ENCODE measurements at places on chromosomes 16 and 17. TPM values are rescaled to one million over a fixed set of nuclear protein-coding genes. Genes with fewer than 3 reads are reported as not detected.
A peak's percentile ranks its signal among the peaks of the same experiment; 100 is the strongest.

PSME3 gene
- 69.8 TPM for total RNA-seq

GRCh38 chr17:79114458-79115301 lies 40.1 kb downstream of the ENGASE start:
- no peaks in the 10 kb centered on the region for H3K36me3 ChIP-seq
- H3K4me3 ChIP-seq: no peak overlapping the region
- H3K27me3 ChIP-seq: no peaks in the 10 kb centered on the region
- no peaks in the 10 kb centered on the region for H3K4me1 ChIP-seq
- no peak for DNase-seq
- no peak overlapping the region for H3K27ac ChIP-seq

- H3K36me3 ChIP-seq: no peaks in the 10 kb centered on the region
- no peak for DNase-seq
- no peaks in the 10 kb centered on the region for H3K27me3 ChIP-seq
- H3K27ac ChIP-seq: no peak overlapping the region
- H3K4me3 ChIP-seq: no peak overlapping the region
- H3K4me1 ChIP-seq: no peaks in the 10 kb centered on the region
Observed at GRCh38 chr17:69030169-69030568, 30.6 kb downstream of the ABCA9 start.

DNA sequence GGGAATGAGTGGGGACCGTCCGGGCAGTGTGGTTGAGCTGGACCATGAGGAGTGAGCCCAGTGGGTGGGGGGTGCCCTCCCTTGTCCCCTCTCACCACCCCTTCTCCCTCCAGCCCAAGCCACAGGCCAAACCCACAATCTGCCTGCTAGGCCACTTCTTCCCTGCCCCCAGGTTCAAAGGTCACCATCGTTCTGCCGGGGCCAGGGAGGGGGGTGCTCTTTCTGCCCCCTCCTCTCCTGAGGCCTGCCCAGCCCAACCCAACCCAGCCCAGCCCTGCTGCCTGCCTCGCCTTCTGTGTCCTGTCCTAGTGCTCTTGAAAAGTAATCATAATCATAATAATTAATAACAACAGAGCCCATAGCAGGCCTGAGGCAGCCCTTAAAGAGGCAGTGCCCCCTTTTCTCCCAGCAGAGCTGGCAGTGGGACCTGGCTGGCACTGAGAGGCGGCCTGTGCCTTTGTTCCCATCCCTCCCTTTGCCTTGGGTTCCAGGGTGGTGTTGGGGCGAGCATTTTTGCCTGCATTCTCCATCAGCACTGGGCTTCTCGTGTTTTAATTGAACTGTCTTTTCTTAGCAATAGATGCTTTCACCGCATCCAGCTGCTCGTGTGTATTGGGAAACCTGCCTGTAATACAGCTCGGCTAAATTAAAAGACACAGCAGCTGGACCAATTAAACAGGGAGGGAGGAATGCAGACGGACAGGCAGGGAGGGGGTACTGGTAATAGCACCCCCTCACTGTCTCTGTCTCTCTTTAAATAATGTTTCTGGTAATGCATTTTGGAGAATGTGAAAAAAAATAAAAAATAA lies 46.8 kb downstream of the SREBF1 start:
- no peaks in the 10 kb centered on the region for H3K27me3 ChIP-seq
- H3K4me3 ChIP-seq: no peak overlapping the region
- DNase-seq: no peak
- no peak overlapping the region for H3K27ac ChIP-seq
- no peaks in the 10 kb centered on the region for H3K4me1 ChIP-seq
- no peaks in the 10 kb centered on the region for H3K36me3 ChIP-seq

GRCh38 chr17:41824086-41824485 lies 11.3 kb downstream of the FKBP10 start:
- no peaks in the 10 kb centered on the region for H3K4me1 ChIP-seq
- H3K27me3 ChIP-seq: no peaks in the 10 kb centered on the region
- H3K36me3 ChIP-seq: peaks cover 1% of the 10 kb centered on the region
- H3K27ac ChIP-seq: no peak overlapping the region
- H3K4me3 ChIP-seq: no peak overlapping the region

DNA sequence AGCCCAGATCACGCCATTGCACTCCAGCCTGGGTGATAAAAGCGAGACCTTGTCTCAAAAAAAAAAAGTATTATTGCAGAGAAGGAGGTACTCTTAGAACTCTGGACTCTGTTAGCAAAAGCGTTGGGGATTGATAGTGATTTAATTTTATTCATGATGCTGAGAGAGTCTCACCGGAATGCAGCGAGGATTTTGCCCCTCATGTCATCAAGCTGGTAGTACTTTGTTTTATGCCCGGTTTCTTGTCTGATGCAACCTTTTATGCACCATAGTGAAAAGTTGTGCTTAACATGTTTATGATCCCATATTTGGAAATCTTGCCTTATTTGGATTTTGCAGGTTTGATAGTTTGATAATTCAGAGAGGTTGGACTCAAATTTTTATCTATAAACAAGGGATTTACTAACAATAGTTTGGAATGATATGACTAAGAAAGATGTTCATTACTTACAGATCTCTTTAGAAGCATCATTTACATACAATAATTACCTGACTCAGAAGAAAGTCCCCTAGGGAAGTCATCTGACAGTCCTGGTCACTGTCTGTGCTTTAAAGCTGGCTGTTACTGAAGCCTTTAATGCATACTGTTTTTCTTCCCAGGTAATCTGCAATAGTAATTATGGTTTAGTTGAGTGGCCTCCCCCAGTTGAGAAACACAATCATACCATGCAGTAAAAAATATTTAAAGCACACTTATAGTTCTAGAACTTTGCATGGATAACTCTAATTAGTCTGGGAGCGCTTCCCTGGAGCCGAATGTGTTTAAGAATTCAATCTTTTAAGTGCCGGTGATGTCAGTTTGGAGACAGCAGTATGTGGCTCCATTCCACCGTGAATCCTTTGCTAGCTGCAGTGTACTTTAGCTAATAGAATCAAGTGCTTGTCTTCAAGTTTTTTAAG lies 120.9 kb downstream of the PRKCA start:
- H3K27me3 ChIP-seq: no peaks in the 10 kb centered on the region
- no peaks in the 10 kb centered on the region for H3K4me1 ChIP-seq
- no peaks in the 10 kb centered on the region for H3K36me3 ChIP-seq
- no peak for DNase-seq

DNA sequence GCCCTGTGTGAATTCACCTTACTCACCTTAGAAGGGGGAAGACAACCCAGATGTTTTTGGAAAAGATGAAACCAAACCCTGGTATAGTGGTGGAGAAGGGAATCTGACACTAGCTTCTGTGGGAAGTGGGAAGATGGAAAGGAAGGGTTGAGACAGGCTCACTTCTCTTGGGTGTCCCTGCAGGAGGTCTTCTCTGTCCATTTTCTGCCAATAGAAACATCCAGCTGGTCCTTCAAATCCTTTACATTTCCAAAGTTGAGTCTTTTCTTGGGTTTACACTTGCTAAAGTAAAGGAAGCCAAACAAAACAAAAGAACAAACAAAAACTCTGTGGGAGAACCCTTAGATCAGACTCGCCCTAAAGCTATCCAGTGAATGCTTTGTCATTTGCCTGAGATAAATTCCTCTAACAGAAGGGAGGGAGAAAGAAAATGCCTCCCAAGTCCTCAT lies 10.2 kb downstream of the HOXB1 start:
- no peak overlapping the region for H3K4me3 ChIP-seq
- H3K36me3 ChIP-seq: no peaks in the 10 kb centered on the region
- H3K27me3 ChIP-seq: no peaks in the 10 kb centered on the region
- no peak for DNase-seq
- no peak overlapping the region for H3K27ac ChIP-seq

DNA sequence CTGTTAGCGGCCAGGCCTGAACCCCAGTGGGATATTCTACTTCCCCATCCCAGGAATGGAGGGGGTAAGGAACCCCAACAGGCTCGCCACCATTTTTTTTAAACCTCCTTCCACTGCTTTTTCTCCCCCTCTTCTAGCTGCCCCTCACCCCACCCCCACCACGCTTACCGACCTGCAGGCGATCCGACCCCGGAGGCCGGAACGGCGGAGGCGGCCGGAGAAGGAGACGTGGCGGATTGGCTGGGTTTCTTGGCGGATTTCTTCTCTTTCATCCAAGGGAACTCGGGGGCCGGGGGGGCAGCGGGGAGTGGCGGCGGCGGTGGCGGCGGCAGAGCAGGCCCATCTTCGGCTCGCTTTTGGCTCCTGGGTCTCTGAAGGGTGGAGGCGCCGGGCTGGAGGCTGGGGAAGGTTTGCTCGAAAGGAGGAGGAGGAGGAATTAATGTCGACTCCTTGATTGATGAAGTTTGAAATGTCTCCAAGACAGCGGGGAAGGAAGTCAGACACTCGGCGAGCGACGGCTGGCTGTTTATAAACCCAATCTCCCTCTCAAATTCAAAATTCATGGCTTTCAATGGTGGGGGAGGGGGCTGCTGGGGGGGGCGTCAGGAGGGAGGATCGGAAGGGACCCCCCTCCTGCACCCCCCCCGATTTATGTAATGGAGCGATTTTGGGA lies 424 bp downstream of the HOXB2 start:
- DNase-seq: peak; percentile 97
- H3K27me3 ChIP-seq: no peaks in the 10 kb centered on the region
- peak overlapping the region; percentile 71 for H3K4me3 ChIP-seq
- no peaks in the 10 kb centered on the region for H3K4me1 ChIP-seq
- H3K27ac ChIP-seq: peak overlapping the region; percentile 80

DNA sequence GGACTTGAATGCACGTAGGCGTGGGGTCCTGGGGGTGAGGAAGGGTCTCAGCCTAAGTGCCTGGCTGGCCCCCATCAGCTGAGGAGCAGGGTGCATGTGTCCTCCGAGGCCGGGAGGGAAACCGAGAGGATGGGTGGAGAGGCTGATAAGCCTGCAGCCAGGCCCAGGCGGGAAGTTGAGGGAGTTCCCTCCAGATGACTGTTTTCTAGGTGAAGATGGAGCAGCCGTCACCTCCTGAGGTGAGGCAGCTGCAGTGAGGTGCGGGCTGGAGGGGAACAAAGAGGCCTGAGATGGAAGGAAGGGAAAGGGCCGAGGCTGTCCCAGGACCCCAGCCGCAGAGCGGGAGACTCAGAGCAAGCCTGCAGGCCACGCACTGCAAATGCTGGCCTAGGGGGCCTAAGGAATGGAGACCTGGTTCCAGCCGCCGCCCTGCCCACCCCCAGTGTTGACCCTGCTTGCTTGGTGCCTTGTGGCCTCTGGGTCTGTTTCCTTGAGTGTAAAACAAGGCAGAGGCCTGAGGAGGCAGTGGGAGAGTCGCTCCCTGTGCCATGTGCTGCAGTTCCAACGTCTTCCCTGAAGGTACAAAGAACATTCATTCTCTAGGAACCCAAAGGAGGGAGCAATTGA lies 3.0 kb downstream of the PECAM1 start:
- H3K27me3 ChIP-seq: no peaks in the 10 kb centered on the region
- no peaks in the 10 kb centered on the region for H3K4me1 ChIP-seq
- no peak overlapping the region for H3K27ac ChIP-seq
- H3K4me3 ChIP-seq: no peak overlapping the region

GRCh38 chr17:13698832-13699231 lies 97.1 kb upstream of the HS3ST3A1 start:
- no peak overlapping the region for H3K4me3 ChIP-seq
- no peak overlapping the region for H3K27ac ChIP-seq
- H3K27me3 ChIP-seq: no peaks in the 10 kb centered on the region
- no peak for DNase-seq
- H3K36me3 ChIP-seq: no peaks in the 10 kb centered on the region

GRCh38 chr17:20202141-20202621 lies 193.0 kb downstream of the SPECC1 start:
- no peak overlapping the region for H3K4me3 ChIP-seq
- DNase-seq: no peak
- H3K4me1 ChIP-seq: peaks cover 6% of the 10 kb centered on the region

DNA sequence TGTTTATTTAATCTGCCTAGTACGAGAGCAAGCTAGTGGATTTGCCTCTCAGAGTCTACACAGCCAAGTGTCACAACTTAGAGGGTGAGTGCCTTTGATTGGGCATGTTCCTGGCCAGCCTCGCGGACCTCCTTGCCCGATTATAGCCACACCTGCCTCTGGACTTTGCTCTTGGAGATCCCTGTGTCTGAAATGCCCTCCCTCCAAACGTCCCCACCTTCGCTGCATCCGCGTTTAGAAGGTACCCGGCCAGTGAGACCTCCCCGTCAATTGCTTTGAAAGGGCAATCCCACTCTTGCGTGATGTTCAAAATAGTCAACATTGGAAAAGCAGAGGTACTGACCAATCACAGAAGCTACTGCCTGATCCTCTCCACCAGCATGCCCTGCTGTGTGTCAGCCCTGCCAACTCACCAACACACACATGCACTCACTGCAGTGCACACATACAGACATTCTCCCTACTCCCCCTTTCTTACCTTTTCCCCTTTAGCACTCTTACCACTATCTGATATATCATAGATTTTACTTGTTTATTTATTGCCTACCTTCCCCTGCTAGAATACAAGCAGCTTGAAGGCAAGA lies 6.5 kb upstream of the SDK2 start:
- no peak overlapping the region for H3K27ac ChIP-seq
- H3K4me3 ChIP-seq: no peak overlapping the region
- H3K27me3 ChIP-seq: no peaks in the 10 kb centered on the region
- no peak for DNase-seq

DNA sequence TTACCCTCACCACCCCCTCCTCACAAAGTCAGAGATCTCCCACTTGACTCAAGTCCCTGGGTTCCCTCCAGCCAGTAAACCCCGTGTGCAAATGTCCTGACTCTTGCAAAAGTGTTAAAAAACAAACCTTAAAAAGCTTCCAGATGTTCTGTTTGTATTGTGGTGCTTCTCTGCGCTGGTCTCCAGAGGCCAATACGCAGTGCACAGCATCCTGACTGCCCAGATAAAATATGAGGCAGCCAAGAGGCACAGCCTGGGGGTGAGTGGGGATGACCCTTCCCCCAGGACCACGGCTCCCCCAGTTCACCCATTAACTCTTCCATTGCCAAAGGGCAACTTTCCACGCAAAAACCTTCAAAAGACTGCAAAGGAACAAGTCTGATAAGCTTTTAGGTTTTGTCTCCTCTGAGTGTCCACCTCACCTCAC lies 291.8 kb downstream of the SOX9 start:
- no peak for DNase-seq
- no peaks in the 10 kb centered on the region for H3K4me1 ChIP-seq
- no peaks in the 10 kb centered on the region for H3K27me3 ChIP-seq

Measured in aorta (tissue), 5 donors.